ENCODE measurements at places on chromosomes 5 and 9.
A peak's percentile ranks its signal among the peaks of the same experiment; 100 is the strongest.

GRCh38 chr5:32241034-32241783 is 67.1 kb upstream of the GOLPH3 start:
- no peak for DNase-seq

DNA sequence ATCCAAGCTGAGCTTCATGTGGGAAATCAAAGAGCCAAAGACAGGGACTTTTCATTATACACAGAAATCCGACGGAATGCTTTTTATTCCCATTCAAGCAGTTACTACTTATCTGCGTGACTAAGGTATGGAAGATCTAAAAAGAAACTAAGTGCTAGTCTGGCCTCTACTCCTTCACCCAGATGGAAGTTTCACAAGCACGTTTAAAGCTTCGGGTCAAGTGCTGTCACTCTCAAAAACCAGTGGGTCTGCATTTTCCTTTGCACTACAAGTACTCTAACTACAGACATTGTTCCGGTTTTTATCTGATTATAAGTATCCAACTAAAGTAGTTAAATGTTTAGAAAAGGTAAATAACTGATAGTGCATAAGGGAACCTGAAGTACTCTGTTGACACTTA is 13.7 kb upstream of the MTAP start:
- no peak for DNase-seq

GRCh38 chr9:129996161-129996830 is 46.7 kb downstream of the FNBP1 start:
- DNase-seq = no peak

DNA sequence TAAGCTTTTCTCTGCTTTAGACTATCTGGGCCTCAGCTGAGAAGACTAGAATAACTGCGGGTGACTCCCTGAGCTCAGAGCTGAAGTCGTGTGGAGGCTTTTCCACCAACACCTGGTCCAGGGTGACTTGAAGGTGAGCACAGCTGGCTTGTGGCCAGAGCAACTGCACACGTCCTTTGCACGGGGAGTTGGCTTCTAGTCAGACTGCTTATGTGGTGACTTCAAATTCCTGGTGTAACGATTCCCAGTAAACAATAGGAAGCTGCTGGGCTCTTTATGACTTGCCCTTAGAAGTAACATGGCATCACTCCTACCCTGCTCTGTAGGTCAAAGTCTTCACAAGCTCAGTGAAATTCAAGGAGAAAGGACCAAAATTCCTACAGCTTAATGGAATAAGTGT is 800.6 kb upstream of the CDH6 start:
- DNase-seq = peak; percentile 19

DNA sequence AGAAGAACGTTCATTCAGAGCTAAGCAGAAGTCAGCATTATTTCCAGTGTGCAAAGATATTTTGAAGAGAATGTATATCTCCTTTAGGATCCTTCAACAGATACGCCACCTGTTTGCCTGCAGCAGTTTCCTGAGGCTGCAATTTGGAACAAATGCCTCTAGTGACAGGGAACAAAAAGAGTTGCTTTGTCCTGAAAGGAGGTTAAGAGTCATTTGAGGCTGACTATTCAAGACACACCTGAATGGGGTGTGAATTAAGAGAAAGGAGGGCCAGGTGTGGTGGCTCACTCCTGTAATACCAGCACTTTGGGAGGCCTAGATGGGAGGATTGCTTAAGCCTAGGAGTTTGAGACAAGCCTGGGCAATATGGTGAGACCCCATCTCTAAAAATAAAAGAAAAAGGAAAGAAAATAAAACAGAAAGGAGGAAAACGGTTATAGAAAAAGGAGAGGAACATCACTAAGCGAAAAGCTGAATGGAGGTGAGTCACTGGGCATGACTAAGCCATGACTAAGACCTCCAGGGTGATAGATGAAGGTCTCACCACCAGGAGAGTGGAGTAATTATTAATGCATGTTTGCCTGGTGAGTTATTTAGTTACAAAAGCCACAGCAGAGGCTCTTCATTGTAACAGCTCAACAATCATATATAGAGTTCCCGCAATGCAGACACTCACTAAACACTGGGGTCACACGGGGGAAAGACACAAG is 255.2 kb upstream of the TNC start:
- DNase-seq = peak; percentile 97

DNA sequence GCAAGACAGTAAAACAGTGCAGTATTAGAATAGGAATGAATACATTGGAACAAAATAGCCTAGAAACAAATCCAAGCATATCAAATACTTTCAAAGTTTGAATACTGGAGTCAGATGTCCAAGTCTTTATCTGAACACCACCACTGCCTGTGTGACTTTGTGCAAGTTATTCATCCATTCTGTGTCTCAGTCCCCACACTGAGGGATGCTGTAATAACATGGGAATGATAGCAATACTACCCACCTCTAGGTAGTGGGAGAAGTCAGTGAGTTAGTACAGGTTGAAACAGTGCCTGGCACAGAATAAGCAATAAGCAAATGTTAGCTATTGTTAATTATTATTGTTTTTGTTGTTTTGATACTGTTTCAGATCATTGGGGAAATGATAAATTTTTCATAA is 130.9 kb downstream of the SUSD1 start:
- no peak for DNase-seq
